ENCODE measurements at places on chromosomes 4 and X. TPM values are rescaled to one million over a fixed set of nuclear protein-coding genes. Genes with fewer than 3 reads are reported as not detected.

Gene SPACA5B
- not detected for total RNA-seq

Gene CAPN6
- not detected for total RNA-seq

Gene AVPR2
- 0.09 TPM for total RNA-seq

Gene APELA
- not detected for total RNA-seq

Gene BLTP1
- 8.3 TPM for total RNA-seq

Gene MAGEA4
- not detected for total RNA-seq

Gene BST1
- total RNA-seq: 1.0 TPM

Gene LDB2
- not detected for total RNA-seq

Gene PLK4
- 13.5 TPM for total RNA-seq

Gene LRP2BP
- total RNA-seq: 0.14 TPM

Gene SPANXC
- total RNA-seq: not detected

DNA sequence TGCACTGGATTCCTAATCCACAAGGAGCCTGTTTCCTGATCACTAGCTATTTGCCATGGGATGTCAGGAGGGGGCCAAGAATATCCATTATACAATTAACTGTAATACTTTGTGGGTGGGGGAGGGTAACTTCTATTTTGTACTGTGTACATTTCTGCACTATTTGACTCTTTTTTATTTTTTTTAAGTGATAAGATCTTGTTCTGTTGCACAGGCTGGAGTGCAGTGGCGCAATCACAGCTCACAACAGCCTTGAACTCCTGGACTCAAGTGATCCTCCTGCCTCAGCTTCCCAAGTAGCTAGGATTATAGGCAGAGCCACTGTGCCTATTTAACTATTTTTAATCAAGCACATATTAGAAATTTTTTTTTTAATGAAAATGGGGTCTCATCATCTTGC lies 134.1 kb downstream of the ELOVL6 start:
- DNase-seq: no peak

DNA sequence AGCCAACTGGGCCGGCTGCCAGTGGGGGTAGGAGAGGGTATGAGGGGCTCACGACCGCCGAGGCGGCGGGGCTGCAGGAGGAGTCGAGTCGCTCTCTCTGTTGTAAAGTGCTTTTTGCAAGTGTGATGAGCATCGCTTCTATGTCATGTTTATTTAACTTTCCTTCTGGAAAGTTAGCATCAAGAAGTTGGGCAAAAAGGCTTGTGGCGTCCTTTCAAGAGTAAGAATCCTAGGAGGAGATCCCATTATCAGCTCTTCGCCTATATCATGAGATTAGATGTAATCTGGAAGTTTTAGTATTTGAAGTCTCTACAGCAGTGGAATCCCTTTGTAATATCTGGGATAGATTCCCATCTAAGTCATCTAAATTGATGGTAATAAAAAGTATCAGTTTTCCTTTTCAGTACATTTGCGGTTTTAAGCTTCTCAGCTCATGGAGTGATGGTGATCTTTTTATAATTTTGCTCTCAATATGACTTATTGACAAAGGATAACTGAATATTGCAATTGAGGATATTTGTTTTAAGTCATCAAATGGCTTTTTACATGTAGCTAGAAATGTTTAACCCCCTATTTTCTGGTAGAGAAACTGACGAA lies 1.7 kb downstream of the GALNT7 start:
- DNase-seq: no peak

DNA sequence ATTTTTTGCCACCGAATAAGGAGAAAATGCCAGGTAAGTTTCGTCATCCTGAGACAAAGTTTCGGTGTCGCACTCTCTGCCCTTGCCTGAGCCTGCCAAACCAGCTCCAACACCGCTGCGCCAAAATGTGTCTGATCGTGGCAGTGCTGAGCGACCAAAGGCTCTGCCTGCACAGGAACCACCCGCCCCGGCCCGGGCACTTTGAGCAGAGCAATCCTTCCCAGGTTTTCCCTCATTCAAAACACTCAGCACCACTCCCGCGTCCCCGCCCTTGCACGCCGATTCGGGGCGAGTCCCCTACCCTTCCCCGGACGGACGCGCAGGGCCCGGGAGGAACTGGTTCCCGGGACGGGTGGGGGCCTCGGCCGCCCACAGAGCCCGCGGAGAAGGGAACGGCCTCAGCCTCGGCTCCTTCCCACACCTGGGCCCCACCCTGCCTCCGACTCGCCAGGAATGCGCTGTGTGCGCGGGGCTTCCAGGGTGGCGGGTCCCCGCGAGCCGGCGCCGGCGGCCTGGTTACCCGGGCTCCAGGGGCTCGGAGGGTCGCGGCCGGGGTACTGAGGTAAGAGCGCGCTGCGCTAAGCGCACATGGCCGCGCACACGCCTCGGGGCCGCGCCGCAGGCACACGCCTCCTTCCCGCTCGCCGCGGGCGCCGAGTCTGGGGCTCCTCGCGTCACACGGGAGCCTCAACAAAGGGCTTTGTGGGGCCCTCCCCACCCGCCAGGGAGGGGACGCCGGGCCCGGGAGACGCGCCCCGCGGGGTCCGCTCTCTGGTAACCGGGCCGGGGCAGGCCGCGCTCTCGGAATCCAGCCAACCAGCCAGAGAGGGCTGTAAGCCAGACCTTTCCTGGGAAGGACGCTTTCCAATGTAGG lies at the start of gene C4orf36:
Gene C4orf36, minus strand, starts transcription at position 661 of the 874 bp plus-strand sequence. CDS start 902 bp downstream, outside the sequence.
- DNase-seq: peak; percentile 68

DNA sequence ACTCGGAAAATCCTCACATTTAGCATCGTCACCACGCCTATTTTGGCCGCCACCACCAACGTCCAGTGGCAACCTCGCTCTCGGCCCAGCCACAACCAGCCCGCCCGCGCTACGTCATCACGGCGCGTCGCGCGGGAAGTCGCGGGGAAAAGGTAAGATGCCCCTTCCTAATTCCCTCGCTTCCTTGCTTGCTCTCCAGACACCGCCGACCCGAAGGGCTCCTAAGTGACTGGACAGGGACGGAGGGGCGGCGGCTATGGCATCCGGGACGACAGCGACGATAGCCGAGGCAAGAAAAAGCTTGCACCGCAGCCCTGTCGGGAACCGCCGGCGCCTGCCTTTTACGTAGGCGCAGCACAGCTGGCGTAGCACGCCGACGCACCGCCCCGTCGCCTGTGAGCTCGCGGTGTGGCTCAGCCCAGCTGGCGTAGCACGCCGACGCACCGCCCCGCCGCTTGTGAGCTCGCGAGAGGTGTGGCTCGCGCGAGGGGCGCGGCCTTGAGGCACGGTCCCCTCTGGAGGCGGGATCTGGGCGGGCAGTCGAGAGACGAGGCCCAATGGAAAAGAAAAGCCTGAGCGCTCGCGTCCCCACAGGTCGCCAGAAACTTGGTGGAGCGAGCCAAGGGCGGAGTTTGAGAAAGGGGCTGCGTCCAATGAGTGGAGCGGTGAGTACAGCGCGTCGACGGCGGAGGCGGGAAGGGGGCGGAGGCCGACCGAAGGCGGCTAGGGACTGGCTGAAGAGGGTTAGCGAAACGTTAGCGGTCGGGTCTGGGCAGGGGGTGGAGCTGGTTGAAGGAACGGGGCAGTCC lies at the start of gene HDAC6:
Gene HDAC6, plus strand, starts transcription at position 788 of the 809 bp plus-strand sequence. CDS start 626 bp downstream, outside the sequence.
- DNase-seq: peak; percentile 99

GRCh38 chr4:150970685-150971151 lies 44.4 kb downstream of the LRBA start:
- DNase-seq: no peak

- DNase-seq: no peak
Measured at GRCh38 chr4:73257651-73258435, 755 bp downstream of the ANKRD17 start.

DNA sequence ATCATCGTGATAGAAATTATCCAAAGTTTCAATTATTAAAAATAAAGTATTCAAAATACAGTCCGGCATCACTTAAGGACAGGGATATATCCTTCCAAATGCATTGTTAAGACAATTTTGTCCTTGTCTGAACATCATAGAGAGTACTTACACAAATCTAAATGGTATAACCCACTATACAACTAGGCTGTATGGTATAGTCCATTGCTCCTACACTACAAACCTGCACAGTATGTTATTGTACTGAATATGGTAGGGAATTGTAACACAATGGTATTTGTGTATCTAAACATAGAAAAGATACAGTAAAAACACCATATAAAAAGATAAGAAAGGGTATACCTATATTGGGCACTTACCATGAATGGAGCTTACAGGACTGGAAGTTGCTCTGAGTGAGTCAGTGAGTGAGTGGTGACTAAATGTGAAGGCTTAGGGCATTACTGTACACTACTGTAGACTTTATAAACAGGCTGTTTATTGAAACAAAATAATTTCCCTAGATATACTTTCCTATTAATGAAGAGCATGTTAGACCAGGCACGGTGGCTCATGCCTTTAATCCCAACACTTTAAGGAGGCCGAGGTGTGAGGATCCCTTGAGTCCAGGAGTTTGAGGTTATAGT lies 44.8 kb upstream of the PTPN13 start:
- no peak for DNase-seq

DNA sequence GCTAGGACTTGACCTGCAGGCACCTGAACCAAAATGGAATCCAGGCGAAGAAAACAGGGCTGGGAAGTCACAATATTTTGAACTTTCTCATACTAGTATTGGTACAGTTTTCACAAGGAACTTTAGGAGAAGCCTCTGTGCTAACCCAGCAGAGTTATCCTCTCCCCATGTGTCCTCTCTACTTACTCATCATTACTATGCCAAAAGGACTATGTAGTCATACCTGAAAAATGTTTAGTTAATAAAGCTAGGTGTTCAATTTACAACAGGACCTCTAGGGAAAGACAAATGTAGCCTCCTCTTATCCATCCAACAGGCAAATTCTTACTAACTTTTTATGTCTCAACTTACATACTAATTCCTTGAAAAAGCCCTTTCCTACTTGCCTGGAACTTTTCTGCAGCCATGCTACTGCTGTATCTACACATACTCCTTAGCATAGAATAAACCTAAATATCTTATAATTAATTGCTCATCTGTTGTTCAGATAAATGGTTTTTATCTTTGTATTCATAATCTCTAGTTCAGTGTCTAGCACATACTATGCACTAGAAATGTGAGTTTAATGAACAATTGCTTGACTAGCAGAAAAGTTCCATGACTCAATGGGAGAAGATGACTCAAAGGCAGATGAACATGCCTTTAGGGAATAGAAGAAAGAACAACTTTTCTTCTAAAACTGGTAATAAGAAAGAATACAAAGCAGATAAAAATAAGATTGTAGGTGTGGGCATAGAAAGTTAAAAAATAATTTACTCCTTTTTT lies 215.5 kb upstream of the VEGFC start:
- DNase-seq: no peak

- no peak for DNase-seq
Measured at GRCh38 chr4:105946771-105947170, 51.5 kb downstream of the NPNT start.

- DNase-seq: no peak
Measured at GRCh38 chr4:25813448-25814106, 49.2 kb downstream of the SEL1L3 start.

DNA sequence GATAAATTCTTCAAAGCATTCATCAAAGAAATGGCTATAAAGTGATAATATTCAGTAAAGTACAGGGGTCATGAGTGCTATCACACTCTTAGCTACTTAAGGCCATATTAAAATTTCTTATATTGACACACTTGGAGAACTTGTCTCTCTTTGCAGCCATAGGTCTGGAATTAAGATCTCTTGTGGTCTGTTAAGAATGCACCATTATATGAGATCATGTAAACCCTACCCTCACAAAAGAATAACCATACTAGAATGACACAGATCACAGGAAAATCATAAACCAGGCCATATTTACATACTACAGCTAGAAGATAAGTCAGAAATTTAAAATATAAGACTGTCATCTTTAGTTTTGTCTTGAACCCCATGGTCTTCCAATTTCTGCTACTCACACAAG lies 434.3 kb downstream of the PDGFC start:
- DNase-seq: no peak

DNA sequence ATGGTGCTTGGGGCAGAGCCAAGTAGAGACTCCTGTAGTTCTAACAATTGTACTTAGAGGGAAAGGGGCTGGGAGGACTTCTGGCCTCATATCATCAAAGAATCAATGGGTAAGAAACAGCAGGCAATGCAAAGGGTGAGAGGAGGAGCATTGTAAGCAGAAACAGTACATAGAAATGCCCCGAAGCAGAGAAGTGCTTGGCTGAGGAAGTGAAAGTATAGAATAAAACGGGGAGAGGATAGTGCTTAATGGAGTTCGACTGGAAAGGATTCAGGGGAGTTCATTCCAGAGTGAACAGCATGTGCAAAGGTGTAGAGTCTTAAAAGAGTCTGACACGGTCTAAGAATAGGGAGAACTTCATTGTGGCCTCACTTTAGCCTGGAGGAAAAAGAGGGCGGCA lies 103.0 kb downstream of the SYNPO2 start:
- DNase-seq: no peak

- no peak for DNase-seq
Measured at GRCh38 chr4:25002681-25003080, 28.1 kb downstream of the LGI2 start.

DNA sequence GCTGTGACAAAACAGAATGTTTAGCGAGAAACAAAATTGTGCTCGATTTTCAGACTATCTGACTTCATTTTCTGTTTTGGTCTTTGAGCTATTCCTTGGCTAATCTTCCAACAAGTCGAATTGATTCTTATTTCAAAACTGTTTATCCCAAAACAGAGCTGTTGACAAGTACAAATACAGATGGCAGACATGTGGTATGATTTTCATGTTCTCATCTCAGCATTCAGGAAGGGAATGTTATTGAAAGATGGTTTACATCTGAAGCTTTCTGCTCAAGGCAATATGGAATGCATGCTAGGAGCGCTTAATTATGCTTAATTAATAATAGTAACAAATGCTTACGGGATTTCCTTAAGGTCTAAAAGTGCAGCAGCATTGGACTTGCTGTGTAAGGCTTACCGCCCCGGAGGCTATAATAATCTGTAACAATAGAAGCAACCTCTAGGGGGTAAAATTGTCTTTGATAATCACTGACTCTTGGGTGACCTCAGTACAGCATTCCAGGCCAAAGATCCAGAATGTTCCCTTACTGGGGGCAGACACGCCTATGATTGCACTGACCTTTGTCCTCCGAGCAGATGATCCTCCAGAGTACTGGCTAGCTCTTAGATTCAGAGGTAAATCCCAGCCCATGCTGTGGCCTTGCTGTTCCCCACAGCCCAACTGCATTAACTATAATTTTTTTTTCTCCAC lies 16.4 kb downstream of the LSM6 start:
- DNase-seq: no peak

DNA sequence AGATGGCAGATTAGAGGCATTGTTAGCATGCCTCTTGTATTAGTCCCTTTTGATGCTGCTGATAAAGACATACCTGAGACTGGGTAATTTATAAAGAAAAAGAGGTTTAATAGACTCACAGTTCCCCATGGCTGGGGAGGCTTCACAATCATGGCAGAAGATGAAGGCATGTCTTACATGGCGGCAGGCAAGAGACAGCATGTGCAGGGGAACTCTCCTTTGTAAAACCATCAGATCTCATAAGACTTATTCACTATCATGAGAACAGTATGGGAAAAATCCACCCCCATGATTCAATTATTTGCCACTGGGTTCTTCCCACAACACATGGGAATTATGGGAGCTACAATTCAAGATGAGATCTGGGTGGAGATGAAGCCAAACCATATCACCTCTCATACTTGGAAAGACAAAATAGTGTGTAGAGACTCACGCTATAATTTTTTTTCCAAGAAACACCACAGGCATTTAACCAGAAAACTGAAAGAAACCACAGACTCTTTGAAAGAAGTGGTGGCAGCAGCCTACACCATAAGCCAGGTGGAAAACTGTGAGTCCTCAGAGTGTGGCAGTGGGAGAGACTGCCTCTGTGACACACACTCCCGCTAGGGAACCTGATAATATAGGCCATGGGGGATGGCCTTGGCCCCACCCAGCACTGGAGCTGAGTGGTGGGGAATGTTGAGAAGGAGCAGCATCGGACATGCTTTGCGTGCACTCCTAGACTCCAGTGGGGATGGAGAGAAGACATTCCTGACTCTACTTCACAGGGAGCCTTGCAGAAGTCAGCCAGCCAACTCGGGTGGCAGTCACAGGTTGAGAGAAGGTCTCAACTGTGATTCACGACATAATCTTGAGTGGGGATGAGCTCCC lies 51.5 kb downstream of the SLC2A9 start:
- no peak for DNase-seq
